CD4-positive, alpha-beta T cell treated with Interleukin-15 for 4 hours (primary cell): ENCODE measurements at places on chromosomes 16 and 17.

DNA sequence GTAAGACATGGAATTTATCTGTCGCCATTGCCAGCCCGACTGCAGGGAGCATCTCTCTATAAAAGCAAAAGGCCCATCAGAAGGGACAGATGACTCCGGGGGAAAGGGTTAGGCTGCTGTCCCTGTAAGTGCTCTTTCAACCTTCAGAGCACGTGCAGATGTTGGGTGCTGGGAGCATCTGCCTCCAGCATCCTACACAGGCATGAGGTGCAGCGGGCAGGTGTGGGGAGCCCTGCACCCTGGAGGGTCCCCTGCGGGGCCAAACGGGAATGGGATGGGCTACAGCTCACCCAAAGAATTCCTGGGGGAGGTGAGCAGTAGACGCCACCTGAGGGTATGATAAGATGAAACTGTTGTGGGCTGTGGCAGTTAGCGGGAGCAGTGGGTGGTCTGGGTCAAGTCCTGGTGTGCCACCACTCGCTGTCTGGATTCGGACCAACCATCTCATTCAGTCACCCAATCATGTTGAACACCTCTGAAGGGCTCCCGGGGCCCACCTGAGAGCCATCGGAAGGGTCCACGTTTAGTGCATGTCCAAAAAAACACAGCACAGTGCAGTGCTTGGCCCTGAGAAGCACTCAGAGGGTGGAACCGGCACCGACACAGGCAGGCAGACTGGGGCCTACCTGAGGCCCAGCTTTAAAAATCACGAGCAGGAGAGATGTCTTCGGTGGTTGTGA, 3.8 kb downstream of the SMCR8 start:
- no peak for DNase-seq

DNA sequence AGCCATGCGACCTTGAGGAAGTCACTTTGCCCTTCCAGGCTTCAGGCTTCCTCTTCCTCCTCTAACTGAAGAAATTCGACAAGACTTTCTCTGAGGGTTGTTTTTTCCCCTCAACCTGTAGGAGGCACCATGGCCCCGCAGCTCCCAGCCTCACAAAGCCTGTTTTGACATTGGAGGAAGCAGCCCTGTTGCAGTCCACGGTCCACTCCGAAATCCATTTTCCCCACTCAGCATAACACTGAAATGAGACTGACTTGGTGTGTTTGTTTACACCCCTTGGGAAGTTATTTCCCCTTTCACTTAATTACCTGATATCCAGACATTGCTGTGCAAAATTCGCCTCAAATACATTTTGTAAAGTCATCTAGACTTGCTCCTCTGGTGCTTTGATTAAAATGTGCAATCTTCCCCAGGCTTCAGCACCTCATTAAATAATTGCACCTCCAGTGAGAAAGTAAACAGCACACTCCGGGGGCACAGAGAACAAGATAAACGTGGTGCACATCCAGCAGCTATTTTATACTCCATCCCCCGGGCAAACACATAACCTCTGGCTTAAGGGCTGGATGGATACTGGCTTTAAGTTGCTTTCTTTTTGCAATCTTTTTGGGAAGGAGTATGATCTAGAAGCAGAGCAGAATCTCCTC, 41.4 kb upstream of the PIRT start:
- DNase-seq = no peak

DNA sequence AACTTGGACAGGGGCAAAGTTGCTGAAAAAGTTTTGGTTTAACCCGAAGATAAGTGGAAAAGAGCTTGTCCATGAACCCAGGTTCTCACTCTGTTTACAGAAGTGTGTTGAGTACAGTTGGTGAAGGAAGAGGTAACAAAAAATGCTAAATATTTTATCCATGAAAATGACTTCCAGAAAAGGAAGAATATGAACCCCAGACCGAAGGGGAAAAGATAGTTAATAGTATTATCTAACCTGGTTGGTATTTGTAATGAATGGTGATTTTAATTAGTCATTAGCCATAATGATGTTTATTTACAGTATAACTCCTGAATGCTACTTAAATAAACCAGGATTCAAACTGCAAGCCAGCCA, 574 bp upstream of the TMEM106A start:
- DNase-seq = no peak

- DNase-seq = no peak
These were observed 2.0 kb downstream of the NTAN1 start for GRCh38 chr16:15053904-15054303.

DNA sequence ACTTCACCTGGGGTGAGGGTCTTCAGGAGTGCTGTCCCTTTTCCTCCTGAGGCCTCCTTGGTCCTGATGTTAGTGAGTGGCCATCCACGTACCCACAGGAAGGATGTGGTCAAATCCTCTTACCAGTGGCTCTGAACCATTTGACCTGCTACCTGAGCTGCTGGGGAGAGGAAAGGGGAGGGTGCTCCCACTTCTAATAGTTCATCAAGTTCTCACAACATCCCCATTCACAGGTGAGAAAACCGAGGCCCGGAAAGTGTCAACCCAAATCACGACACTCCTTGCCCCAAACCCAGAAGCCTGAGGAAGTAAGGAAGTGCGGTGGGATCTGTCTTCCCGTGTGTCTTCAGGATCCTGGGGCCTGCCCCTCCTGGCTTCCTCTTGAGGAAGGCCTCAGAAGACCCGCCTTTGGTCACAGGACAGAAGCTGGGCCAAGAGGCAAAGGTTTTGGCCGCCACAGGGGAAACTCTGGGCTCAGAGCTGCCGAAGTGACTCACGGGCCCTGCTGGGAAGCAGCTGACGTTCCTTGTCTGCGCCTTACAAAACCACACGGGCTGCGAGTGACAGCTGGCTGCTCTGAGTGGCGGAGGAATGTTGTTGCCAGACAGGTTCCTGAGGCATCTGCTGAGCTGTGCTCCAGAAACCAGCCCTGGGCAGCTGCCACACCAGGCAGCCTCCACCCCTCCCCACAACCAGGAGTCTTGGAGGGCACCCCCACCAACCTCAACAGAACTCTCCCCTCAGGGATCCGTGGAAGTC, 13.9 kb upstream of the KIFC3 start:
- peak; percentile 41 for DNase-seq

DNA sequence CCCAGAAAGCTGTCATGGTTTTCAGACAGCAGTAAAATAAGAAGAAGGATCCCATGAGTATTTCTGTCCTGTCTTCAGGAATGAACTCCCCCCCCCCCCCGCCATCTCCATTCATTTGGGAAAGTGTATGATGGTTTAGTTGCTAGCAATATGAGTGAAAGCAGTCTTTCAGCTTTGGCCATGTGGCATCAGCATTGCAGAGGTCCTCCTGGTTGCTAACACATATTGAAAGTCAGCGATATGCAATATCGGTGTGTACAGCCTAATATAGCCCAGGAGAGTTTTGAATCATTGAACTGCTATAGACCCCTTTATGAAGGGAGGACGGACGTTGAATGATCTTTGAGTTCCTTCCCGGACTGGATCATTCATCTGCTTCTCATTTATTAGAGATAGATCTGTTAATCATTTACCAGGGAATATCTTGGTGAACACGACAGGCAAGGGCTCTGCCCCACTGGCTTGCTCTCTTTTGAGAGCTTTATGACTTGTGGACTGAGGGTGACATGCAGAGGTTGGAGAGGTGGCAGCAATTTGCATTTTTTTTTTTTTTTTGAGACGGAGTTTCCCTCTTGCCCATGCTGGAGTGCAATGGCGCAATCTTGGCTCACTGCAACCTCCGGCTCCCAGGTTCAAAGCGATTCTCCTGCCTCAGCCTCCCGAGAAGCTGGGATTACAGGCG, 25.2 kb downstream of the DEF8 start:
- DNase-seq = no peak

GRCh38 chr17:47695429-47696376, 1.7 kb downstream of the TBKBP1 start:
- DNase-seq = no peak

GRCh38 chr17:8685381-8685780, 54.9 kb upstream of the MYH10 start:
- DNase-seq = no peak

GRCh38 chr17:57939797-57940196, 15.4 kb downstream of the CUEDC1 start:
- no peak for DNase-seq

DNA sequence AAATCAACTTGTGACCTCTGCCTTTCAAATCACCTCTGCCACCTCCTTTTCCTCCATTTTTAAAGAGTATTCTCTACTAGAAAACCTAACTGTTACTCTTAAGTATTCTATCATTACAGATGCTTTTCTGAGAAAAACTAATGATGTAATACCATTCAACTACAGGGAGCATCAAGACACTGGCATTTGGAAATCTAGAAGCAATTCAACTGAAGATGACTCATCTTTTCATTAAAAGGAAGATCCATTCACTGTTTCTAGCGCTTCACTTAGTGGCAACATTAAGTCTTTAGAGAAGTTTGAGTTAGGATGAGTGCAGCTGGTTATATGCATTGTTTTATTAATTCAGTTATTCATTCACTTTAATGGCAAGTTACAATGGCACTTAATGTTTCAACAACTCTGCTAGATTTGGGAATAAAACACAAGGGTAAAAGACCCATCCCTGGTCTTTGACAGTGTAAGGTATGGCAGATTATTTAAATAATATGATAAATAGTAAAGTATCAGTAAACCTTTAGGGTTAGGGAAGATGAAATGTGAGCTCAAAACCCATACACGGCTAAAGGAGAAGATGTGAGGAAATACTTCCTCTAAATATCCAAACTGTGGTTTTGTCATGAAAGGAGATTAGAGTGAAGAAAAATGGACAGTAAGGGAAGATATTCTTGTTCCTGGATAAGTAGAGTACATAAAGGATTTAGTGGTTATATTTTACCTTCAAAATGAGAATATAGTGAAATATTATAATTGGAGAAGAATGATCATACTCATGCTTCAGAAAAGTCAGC, 61.7 kb downstream of the KCNJ2 start:
- DNase-seq = no peak

DNA sequence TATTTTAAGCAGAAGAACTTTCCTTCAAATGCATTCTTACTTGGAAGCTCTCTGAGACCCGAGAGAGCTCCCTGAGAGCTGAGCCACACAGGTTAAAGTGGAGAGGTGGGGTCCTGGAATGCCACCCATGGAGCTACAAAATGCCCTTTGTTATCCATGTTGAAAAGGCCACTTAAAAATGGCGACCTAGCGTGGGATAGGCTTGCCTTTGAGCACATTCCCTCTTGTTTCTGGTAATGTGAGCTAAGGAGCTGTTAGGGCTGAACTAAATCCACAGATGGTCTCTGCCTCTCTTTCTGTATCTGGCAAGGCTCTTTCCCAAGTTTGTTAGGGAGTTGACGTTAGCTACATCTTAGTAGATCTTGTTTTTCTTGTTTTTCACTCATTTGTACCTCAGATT, 171.6 kb downstream of the SNX29 start:
- DNase-seq = no peak

DNA sequence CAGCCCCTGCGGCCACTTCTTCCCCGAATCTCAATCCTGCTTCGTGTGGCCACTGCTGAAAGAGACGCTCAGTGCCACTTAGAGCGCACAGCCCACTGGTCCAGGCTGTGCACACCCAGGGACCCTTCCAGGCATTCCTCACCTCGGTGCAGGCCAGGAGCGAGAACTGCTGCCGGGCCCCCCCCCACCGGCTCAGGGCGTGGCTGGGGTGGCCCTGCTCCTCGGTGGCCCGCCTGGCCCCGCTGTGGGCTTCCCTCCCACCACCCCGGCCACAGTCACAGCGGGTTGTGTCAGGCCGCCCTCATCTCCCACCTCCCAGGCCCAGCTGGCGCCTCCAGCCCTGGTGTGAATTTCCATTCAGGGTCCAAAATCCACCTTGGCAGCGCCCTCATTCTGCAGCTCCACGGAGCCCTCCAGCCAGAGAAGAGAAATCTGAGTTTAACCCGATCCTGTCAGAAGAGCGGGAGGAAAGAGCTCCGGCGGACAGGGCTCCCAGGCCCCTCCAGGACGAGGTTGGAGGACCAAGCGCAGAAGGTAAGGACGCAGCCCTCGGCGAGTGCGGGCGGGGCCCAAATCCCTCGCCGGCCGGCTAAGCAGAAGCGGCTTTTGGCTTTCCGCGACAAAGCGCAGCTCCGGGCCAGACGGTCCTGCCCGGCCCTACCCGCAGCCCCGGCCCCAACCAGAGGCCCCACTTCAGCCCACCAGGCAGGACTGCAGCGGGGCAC, 12.0 kb downstream of the TBC1D16 start:
- DNase-seq = no peak

- DNase-seq = peak; percentile 77
These were observed 2.4 kb upstream of the BCKDK start for GRCh38 chr16:31105677-31106213.

DNA sequence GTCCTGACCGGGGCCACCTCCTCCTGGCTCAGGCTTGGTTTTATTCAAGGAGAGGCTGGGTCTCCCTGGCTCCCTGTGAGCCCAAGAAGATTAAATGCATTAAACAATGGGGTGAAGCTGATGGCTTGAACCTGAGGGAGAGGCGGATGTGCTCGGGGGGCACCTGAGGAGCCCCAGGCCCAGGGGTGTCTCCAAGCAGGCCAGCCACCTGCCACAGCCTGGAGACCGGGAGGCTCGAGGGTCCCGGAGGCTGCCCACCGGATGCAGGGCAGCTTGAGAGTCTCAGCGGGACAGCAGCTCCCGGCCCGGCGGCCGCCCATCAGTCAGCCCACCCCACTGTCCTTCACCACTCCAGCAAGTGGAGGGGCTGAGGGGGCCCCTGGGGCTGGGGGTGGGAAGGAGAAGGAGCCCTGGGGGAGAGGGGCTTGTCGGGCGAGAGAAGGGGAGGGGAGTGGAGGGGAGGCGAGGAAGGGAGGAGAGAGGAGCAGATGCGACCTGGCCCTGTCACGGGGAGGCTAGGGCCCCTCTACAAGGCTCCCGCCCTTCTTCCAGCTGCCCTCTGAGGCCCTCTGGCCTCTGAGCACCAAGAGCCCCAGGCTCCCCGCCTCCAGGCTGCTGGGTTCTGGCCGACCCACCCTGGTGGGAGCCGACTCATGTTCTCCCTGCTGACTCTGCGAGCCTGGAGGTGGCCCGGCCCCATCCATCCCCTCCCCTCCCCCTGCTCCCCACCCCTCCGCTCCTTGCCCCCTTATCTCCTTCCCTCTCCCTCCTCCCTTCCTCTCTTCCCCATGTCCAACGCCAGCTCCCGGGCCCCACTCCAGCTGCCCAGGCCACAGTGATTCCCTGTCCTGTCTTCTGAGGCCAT, 13.2 kb downstream of the CD7 start:
- DNase-seq = no peak

- DNase-seq = no peak
These were observed 19.6 kb downstream of the AKAP10 start for GRCh38 chr17:19958023-19958422.

DNA sequence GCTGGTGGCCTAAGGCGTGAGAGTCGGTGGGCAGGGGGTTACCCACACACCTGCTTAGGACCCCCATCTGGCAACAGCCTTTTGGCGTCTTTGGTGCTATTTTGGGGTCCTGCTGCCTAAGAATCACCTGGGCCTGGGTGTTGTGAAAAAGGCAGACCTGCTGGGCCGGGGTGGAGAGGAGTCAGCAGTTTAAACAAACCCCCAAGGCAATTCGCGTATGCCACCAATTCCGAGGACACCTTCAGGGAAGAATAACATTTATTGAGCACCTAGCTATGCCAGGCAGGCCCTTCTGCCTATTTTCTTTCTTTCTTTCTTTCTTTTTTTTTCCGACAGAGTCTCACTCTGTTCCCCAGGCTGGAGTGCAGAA, 53.9 kb upstream of the TOB1 start:
- DNase-seq = no peak

- DNase-seq = no peak
These were observed 16.8 kb downstream of the TCF25 start for GRCh38 chr16:89890200-89890599.
